ENCODE measurements at places on chromosomes 12 and 14.

GRCh38 chr14:60757567-60758002 lies 23.0 kb downstream of the MNAT1 start:
- DNase-seq: no peak

GRCh38 chr12:11704089-11704488 lies 54.6 kb downstream of the ETV6 start:
- DNase-seq: no peak

GRCh38 chr14:75523771-75524171 lies 1.5 kb downstream of the BATF start:
- no peak for DNase-seq

DNA sequence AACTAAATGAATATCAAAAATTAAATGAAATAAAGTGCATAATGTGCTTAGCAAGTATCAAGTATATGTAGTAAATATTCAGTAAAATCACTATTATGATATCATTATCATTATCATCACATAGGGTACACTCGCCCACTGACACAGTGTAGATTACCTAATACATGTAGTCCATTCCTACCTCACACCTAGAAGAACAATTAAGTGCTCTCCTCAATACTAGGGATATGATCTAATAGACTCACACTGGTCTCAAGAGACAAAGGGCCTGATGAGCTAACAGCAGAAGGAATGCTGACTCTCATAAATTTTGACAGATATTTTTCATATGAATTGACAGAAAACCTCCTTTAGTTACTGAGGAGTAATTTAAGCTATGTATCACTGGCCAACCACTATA lies 29.1 kb downstream of the FSCB start:
- DNase-seq: no peak

DNA sequence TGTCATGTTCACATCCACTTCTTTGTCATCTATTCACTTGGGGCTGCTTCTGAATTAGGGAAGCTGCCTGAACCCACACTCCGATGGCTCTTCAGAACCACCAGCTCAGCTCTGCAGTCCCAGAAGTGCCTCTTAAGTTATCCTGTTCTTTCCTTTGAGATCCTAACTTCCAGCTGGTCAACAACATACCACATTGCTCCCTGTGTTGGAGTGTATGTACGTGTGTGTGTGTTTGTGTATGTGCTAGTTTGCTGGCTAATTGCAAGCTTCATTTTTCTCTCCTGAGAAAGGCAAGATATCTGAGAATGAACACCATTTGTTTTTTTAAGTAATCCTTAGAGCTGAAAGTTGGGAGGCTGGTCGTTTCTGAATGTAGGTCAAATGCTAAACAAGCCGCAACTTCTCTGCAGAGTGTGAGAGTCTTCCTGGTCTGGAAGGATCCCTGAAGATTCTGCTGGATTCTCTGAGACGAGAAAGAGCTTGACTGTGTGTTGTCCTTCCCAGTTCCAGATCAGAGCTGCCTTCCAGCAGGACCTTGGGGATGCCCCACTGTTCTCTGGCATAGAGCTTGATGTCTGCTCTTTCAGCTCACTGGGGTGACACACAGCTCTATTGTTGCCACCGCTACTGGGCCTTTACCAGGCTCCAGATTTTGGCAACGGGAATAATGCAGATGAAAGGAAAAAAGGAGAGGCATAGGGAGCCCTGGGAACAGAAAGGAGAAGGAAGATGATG lies 839 bp downstream of the GSG1 start:
- peak; percentile 43 for DNase-seq

DNA sequence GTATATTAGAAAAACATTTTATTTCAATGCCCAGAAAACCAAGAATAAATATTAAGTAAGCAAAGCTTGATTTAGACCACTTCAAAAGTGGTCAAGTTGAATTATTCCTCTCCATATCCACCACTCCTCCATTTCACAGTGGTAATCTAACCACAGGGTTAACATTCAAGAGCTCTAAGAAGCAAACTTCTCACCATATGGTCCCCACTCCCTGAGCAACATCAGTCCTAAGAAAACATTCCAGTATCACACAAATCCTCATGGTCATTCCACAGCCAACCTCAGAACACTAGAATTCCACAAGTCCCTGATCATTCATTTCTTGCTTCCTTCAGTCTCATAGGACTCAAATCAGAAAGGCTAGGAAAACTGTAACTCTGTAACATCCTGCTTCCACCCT lies 47.9 kb downstream of the ST8SIA1 start:
- DNase-seq: no peak

GRCh38 chr12:57340104-57340503 lies 89.1 kb upstream of the STAC3 start:
- DNase-seq: peak; percentile 86

GRCh38 chr14:99598774-99599173 lies 5.2 kb downstream of the CCDC85C start:
- DNase-seq: no peak

GRCh38 chr14:102819747-102820330 lies 42.6 kb downstream of the TRAF3 start:
- DNase-seq: peak; percentile 61

GRCh38 chr14:68264260-68264569 lies 444.6 kb downstream of the RAD51B start:
- no peak for DNase-seq

DNA sequence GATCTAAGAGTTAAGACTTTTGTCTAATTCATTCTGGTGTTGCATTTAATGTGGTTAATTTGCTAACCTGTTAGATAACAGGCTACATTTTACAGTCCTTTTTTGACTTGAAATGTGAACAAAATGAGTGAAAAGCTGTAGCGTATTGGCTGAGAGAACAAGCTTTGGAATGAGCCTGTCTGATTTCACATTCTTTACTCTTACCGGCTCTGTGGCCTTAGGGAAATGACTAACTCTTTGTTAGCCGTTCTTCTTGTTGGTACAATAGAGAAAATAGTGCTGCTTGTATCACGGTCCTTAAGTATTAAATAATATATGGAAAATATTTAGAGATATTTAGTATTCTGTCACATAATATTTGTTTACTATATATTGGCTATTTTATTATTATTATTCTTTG lies 1.9 kb downstream of the MNAT1 start:
- no peak for DNase-seq

DNA sequence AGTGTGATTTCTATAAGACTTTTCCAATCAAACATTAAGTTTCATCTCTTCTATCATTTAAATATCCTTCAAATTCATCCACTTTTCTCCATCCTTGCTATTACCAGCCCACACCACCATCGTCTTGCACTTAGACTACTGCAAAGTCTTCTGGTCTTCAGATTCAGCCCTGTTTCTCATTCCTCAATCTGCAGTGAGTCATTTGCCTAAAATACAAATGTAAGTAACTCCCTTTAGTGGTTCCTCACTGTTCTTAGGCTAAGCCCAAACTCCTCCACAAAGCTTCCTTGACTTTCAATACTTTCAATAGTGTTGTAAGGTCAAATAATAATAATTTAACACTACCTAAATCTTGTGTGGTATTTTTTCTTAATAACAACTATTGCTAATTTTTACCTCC lies 83.3 kb downstream of the PLEKHG7 start:
- no peak for DNase-seq

DNA sequence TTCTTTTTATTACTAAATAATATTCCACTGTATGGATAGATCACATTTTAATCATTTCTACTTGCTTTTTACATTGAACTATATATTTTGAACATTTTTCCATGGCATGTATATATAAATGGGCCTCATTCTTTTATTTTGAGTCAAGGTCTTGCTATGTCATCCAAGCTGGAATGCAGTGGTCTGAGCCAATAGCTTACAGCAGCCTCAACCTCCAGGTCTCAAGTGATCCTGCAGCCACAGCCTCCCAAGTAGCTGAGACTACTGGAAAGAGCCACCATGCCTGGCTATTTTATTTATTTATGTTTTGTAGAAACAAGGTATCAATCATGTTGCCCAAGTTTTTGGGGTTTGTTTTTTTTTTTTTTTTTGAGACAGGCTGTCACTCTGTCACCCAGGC lies 7.6 kb downstream of the FCF1 start:
- DNase-seq: no peak

- peak; percentile 73 for DNase-seq
Measured at GRCh38 chr12:75964150-75964549, 67.4 kb downstream of the PHLDA1 start.

DNA sequence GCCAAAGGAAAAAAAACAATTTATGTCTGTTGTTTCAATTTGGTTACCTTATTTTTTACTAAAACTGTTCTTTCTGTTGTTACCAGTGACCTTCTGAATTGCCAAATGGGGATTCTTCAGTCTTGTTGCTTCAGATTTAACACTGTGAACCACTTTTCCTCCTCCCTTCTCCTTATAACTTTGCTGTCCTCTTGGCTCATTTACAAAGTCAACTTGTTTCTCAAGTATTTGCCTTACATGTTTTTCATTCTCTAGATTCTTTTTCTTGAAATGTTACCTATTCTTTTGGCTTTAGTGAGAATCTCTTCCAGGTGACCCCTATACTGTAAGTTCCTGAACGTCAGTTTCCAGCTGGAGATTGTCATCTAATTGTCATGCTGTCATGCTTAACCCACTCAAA lies 19.4 kb downstream of the FUT8 start:
- DNase-seq: no peak
